ENCODE measurements at places on chromosomes 6 and 20. TPM values are rescaled to one million over a fixed set of nuclear protein-coding genes. Genes with fewer than 3 reads are reported as not detected.

ADGB gene
- total RNA-seq = not detected

MEI4 gene
- total RNA-seq = not detected

RAET1L gene
- total RNA-seq = 0.34 TPM

POM121L2 gene
- total RNA-seq = not detected

DCDC2 gene
- total RNA-seq = 1.9 TPM

EBF4 gene
- total RNA-seq = 3.2 TPM

BTBD3 gene
- total RNA-seq = 16.9 TPM

ZC2HC1B gene
- not detected for total RNA-seq

ANKRD66 gene
- total RNA-seq = not detected

ADGRG6 gene
- total RNA-seq = 47.7 TPM

LAMA2 gene
- 0.70 TPM for total RNA-seq

CCDC167 gene
- 46.3 TPM for total RNA-seq

TRIM31 gene
- total RNA-seq = 0.72 TPM

CNKSR3 gene
- 10.4 TPM for total RNA-seq

ULBP3 gene
- 3.9 TPM for total RNA-seq

CST7 gene
- not detected for total RNA-seq

FOXA2 gene
- 19.2 TPM for total RNA-seq

EDN3 gene
- total RNA-seq = 2.9 TPM

ZNF391 gene
- 0.23 TPM for total RNA-seq

SCGN gene
- 0.30 TPM for total RNA-seq

LAMP5 gene
- 0.08 TPM for total RNA-seq

ABT1 gene
- 13.7 TPM for total RNA-seq

AVP gene
- total RNA-seq = not detected

HDGFL1 gene
- total RNA-seq = not detected

TOX2 gene
- 14.3 TPM for total RNA-seq

CPXM1 gene
- total RNA-seq = not detected

SCRT2 gene
- total RNA-seq = not detected

GLP1R gene
- total RNA-seq = not detected
